ENCODE measurements at places on chromosomes 6 and 20. TPM values are rescaled to one million over a fixed set of nuclear protein-coding genes. Genes with fewer than 3 reads are reported as not detected.
A peak's percentile ranks its signal among the peaks of the same experiment; 100 is the strongest.

The SHLD1 gene
- 13.4 TPM for total RNA-seq

- H3K36me3 ChIP-seq = no peaks in the 10 kb centered on the region
- no peak overlapping the region for H3K27ac ChIP-seq
- H3K4me1 ChIP-seq = no peaks in the 10 kb centered on the region
- no peak overlapping the region for H3K4me3 ChIP-seq
- no peaks in the 10 kb centered on the region for H3K27me3 ChIP-seq
Measured at GRCh38 chr6:82984720-82985119, 80.9 kb downstream of the UBE3D start.

The ISM1 gene
- 3.2 TPM for total RNA-seq

The SNAI1 gene
- 0.27 TPM for total RNA-seq

DNA sequence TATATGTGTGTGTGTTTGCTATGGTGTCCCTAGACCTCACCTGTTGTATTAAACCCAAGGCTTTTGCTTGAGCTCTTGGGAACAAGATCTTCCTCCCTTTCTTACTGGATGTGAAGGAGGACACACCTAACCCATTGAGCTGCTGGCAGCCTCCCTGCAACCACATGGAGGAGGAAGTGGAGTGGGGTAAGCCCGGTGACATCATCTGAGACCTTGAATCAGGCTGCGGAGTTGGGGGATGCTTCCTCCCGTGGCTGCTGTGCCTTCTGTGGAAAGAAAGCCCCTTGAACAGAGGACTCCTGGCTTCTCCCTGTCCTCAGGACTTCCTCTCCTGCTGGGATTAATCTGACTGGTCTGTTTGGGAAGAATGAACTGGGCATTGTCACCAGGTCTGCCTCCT is 3.3 kb downstream of the CST11 start:
- no peaks in the 10 kb centered on the region for H3K4me1 ChIP-seq
- no peaks in the 10 kb centered on the region for H3K36me3 ChIP-seq
- no peaks in the 10 kb centered on the region for H3K27me3 ChIP-seq

The LPIN3 gene
- 1.3 TPM for total RNA-seq

GRCh38 chr20:59589086-59589684 is 15.2 kb upstream of the PHACTR3 start:
- no peaks in the 10 kb centered on the region for H3K27me3 ChIP-seq
- H3K4me1 ChIP-seq = no peaks in the 10 kb centered on the region
- H3K4me3 ChIP-seq = no peak overlapping the region
- H3K36me3 ChIP-seq = no peaks in the 10 kb centered on the region
- no peak overlapping the region for H3K27ac ChIP-seq
- no peak for DNase-seq

DNA sequence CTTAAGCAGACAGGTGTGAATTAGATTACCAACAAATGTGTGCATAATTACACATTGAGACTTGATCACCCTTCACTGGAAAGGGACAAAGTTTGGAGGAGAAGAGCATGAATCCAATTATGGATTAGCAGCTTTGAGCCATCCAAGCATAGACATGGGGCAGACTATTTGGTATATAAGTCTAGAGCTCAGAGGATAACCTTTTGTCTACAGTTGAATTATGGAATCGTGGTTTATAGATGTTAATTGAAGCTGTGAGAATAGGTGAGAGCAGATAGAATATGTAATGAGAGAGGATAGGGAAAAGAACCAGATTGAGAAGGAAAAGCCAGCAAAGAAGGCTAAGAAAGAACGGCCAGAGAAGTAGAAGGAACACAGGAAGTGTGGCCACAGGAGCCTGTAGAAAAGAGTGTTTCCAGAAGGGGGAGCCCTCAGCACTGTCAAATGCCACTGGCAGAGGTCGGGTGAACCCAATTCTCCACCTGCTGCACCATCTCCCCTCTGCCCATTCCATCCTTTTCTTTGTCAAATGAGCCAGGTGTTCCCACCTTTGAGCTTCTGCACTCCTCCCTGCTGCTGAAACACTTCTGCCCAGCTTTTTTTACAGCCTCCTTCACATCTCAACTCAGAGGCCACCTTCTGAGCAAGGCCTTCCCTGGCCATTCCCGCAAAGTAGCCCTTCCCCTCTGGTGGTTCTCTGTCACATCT is 7.3 kb downstream of the DNTTIP1 start:
- peak; percentile 29 for DNase-seq
- H3K27me3 ChIP-seq = no peaks in the 10 kb centered on the region
- no peak overlapping the region for H3K4me3 ChIP-seq
- peaks cover 7% of the 10 kb centered on the region for H3K4me1 ChIP-seq

The CCN6 gene
- not detected for total RNA-seq

DNA sequence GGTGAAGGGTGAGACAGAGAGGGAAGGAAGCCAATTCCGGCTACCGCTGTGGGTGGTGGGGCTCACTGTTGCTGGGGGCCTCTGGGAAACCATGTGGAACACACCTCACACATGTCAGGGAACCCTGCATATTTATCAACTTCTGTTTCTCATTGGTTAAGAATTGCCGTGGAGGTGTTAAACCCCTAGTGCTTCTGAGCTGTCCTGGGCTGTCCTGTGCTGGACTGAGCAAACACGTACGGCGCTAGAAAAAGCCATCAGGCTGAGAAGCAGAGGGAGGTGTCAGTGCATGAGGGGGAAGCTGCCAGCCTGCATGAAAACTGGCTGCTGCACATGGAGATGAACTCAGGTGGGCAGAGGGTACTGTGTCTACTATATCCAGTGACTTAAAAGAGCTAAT is 103.9 kb upstream of the JAG1 start:
- H3K4me3 ChIP-seq = no peak overlapping the region
- DNase-seq = no peak
- H3K36me3 ChIP-seq = no peaks in the 10 kb centered on the region
- H3K27ac ChIP-seq = no peak overlapping the region

GRCh38 chr20:60693496-60694133 is 558.4 kb upstream of the CDH4 start:
- no peak overlapping the region for H3K27ac ChIP-seq
- H3K27me3 ChIP-seq = no peaks in the 10 kb centered on the region
- no peak for DNase-seq
- no peaks in the 10 kb centered on the region for H3K36me3 ChIP-seq
- H3K4me3 ChIP-seq = no peak overlapping the region

The COL11A2 gene
- 3.4 TPM for total RNA-seq

- no peak for DNase-seq
- H3K4me1 ChIP-seq = peaks cover 16% of the 10 kb centered on the region
- no peaks in the 10 kb centered on the region for H3K27me3 ChIP-seq
- no peak overlapping the region for H3K27ac ChIP-seq
- H3K4me3 ChIP-seq = no peak overlapping the region
- H3K36me3 ChIP-seq = no peaks in the 10 kb centered on the region
Measured at GRCh38 chr20:57449398-57450354, 58.5 kb downstream of the RBM38 start.

DNA sequence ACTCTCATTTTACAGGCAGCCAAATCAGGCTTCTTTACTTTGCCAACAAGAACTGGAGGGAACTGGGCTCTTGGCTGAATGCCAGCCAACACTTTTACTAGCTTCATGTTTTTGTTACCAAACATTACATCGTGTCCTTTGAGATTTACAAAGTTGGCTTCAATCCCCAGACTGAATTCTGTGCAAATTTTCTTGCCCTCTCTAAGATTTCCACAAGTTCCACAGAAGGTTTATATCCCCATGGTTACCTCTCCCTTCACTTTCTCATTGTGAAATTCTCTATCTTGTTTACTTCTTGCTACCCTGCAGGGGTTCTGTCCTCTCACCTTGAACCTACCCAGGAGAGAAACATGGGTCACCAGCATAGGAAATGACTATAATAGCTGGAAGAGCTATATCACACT is 37.6 kb upstream of the PLCB1 start:
- no peaks in the 10 kb centered on the region for H3K27me3 ChIP-seq
- no peaks in the 10 kb centered on the region for H3K36me3 ChIP-seq
- no peak for DNase-seq
- H3K4me1 ChIP-seq = no peaks in the 10 kb centered on the region
- H3K4me3 ChIP-seq = no peak overlapping the region
- no peak overlapping the region for H3K27ac ChIP-seq

The CYP39A1 gene
- not detected for total RNA-seq

DNA sequence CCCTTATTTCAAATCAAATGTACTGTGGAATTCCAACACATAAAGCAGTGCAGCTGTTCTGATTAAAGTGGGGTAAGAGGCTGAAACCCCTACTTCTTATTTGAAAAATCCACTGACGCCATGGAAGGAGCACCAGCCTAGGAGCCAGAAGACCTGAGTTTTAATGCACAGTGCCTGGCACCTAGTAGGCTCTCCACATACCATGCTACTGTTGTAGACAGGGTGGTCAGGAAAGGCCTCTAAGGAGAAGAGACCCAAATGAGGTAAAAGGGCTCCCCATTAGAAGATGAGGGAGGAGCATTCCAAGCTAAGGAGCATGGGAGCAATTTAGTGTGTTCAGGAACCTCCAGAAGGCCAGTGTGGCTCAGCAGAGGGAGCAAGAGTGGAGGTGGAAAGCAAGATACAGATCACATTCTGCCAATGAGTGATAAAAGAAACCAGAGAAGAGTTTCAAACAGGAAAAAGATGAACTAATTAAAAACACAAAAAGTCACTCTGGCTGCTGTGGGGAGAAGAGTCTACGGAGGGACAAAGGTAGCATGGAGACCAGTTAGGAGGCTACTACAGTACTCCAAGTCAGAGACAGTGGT is 11.8 kb upstream of the ZNF76 start:
- DNase-seq = no peak
- no peak overlapping the region for H3K4me3 ChIP-seq
- H3K36me3 ChIP-seq = no peaks in the 10 kb centered on the region
- no peak overlapping the region for H3K27ac ChIP-seq
- H3K27me3 ChIP-seq = no peaks in the 10 kb centered on the region

DNA sequence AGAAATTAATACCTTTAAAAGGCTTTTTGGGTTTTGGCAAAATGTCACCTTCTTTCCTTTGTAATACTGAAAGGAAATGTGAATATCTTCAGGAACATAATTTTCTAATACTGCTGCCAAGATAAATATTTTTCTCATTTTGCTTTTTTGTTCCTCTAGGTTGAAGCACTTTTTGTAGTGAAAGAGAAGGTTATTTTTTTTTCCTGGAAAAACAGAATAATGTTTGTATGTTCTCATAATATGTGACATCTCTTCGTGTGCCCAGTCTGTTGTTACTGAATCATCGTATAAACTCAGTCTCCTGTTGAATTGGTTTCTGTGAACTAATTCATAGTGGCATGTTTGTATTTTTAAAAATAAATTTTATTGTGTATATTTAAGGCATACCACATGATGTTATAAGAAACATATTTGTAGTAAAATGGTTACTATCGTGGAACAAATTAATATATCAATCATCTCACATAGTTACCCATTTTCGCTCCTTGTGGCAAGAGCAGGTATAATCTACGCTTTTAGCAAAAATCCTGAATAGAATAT is 74.4 kb downstream of the SH3BGRL2 start:
- H3K27me3 ChIP-seq = no peaks in the 10 kb centered on the region
- H3K27ac ChIP-seq = no peak overlapping the region
- no peak overlapping the region for H3K4me3 ChIP-seq
- H3K36me3 ChIP-seq = no peaks in the 10 kb centered on the region

The ENPP5 gene
- total RNA-seq = 0.59 TPM

DNA sequence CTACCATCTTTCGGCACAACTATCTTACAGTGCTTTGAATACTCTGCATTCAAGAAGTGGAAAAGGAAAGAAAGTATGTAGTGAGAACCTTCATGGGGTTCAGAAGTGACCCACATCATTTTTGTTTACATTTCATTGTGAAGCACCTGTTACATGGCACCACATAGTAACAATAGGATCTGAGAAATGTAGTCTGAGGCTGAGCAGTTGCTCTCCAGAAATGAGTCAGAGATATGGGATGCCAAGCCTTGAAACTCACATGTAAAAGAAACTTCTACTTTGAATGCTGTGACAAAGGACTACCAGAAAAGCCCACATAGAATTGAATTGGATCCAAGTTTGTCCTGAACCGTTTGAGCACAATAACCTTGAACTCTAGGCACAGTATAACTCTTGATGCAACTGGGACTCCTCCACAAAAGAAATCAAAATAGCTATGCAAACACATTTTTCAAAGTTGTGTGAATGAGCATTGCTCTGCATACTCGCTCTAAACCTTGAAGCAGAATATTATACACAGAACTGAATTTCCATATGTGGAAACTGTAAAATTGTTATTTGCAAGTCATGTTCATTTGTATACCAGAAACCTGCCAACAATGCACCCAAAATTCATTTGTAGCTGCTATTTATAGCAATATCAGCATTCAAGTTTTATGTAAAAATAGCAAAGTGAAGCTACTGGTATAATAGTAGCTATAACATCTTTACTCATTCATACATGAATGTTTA is 400.9 kb upstream of the POU3F2 start:
- no peak overlapping the region for H3K27ac ChIP-seq
- DNase-seq = no peak
- no peaks in the 10 kb centered on the region for H3K36me3 ChIP-seq
- no peaks in the 10 kb centered on the region for H3K27me3 ChIP-seq
- H3K4me3 ChIP-seq = no peak overlapping the region

DNA sequence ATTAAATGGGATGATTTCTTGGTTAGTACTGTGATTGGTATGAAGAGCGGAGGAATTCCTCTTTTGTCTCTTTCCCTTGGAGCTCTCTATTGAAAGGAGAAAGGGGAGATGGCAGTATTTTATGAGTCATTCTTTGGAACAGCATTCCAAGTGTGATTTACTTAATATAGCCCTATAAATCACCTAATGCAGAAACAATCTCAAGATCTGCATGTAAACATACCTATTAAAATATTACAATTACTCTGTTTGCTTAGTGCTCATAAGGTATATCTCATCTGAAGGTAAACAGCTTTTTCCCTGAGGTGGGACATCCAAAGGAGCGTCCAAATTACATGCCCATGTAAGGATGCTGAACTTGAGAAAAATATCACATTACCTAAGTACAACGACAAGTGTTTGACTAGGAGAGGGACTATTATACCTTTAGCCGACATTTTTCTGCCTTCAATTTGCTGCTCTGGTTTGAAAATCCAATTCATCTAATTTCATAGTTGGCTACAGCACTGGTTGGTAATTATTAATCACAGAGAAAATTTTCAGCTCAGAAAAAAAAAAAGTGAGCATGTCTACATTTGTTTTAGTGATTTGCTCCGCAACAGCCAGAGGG is 229.0 kb downstream of the FOXC1 start:
- DNase-seq = no peak
- H3K27me3 ChIP-seq = no peaks in the 10 kb centered on the region

The EYS gene
- not detected for total RNA-seq

DNA sequence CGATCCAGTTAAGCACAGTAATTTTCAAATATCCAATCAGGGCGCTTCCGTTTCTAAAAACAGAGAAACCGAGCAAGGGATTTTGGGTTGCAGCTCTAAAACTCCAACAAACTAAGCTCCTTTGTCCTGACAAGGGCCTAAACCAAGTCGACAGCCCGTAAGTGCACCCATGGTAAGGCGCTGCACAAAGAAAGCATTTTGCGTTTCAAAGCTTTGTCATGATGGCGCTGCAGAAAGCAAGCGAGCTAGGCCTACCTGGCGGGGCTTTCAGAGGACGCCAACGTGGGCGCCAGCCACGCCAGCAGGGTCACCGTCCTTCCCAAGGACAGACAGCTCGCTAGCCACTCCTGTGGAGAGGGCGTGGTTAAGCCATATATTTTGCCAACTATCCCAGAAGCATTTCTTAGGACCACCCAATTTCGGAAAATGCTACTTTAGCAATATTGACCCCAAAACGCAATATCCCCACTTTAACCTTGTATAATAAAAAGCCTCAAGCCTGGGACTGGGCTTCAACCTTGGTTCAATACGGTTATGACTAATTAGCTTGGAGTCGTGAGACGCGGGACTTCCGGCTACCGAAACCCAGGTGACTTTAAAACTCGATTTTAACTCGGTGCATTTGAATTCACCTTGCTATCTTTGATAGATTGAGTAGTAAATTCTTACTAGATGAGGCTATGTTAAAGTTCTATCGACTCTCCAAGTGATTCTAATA is 53.8 kb downstream of the TRIM38 start:
- H3K4me1 ChIP-seq = peaks cover 4% of the 10 kb centered on the region
- DNase-seq = no peak
- H3K27ac ChIP-seq = no peak overlapping the region
- no peaks in the 10 kb centered on the region for H3K36me3 ChIP-seq
- H3K27me3 ChIP-seq = no peaks in the 10 kb centered on the region
- H3K4me3 ChIP-seq = no peak overlapping the region

The NECAB3 gene
- 13.6 TPM for total RNA-seq

Measured in naive thymus-derived CD4-positive, alpha-beta T cell (primary cell).